Activated T-helper 17 cell treated with anti-CD3 and anti-CD28 coated beads, Interleukin-2, amount 50 U/mL, for 72 hours (primary cell): ENCODE measurements at places on chromosomes 16 and 17.

DNA sequence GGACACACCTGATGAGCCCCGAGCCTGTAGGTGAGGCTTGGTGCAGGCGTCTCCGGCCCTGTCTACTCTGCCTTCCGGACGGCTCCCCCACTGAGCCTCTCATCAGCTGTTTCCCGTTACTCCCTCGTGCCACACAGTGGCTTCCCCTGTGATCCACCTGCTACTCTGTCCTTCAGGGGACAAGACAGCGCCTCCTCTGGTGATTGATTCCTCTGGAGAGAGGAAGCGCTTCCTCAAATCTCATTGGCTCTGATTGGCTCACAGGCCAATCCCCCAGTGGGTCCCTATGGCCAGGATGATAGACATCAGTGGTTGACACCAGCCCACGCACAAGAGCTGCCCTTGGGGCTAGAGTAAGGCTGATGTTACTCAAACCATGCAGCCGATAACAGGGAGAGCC is 24.0 kb downstream of the RNF213 start:
- peak overlapping the region; percentile 79 for H3K27ac ChIP-seq
- H3K36me3 ChIP-seq, result peaks cover 15% of the 10 kb centered on the region
- H3K4me1 ChIP-seq, result peaks cover 9% of the 10 kb centered on the region

GRCh38 chr16:88384222-88385111 is 1.7 kb downstream of the ZNF469 start:
- H3K27ac ChIP-seq, result no peak overlapping the region
- H3K27me3 ChIP-seq, result peaks cover 30% of the 10 kb centered on the region
- H3K36me3 ChIP-seq, result no peaks in the 10 kb centered on the region
- no peaks in the 10 kb centered on the region for H3K4me1 ChIP-seq

GRCh38 chr16:24139282-24139681 is 116.9 kb upstream of the CACNG3 start:
- peak overlapping the region; percentile 31 for H3K4me3 ChIP-seq
- H3K36me3 ChIP-seq, result peaks cover 63% of the 10 kb centered on the region
- peak overlapping the region; percentile 70 for H3K27ac ChIP-seq
- H3K4me1 ChIP-seq, result peaks cover 34% of the 10 kb centered on the region
- peak; percentile 100 for ATAC-seq

- peaks cover 7% of the 10 kb centered on the region for H3K4me1 ChIP-seq
- no peaks in the 10 kb centered on the region for H3K27me3 ChIP-seq
- peaks cover 45% of the 10 kb centered on the region for H3K36me3 ChIP-seq
- no peak for ATAC-seq
These were observed 4.3 kb downstream of the TBCD start for GRCh38 chr17:82756166-82756565.

DNA sequence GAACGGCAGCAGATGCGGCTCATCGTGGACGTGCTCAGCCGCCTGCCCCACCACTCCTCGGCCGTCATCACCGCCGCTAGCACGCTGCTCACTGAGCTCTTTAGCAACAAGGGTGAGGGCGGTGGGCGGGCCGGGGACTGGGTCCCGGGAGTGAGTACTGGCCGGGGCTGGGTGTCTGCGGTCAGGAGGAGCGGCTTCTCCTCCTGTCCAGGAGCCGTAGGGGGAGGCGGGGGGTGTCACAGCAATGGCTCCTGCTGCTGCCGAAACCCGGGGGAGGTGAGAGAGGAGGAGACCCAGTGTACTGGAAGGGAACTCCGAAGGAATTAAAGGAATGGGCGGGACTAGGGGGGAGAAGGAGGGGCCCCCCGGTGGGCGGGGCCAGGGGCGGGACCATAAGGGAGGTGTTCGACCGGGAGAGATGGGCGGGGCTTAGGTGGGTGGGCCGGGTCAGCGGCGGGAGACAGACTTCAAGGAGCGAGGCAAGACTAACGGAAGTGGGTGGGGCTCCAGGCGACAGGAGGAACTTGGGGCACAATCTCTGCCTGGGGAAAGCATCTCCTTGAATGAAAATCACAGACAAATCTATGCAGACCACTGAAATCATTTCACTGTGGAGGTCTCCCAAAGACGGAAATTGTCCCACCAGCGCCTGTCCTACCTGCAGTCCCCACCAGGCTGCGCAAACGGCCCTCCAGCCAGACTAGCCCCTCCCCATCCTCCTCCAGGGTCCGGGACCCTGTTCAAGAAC is 2.4 kb downstream of the NAGS start:
- peak; percentile 85 for ATAC-seq
- H3K27ac ChIP-seq, result peak overlapping the region; percentile 93
- H3K27me3 ChIP-seq, result peaks cover 3% of the 10 kb centered on the region
- H3K4me1 ChIP-seq, result peaks cover 9% of the 10 kb centered on the region
- H3K4me3 ChIP-seq, result peak overlapping the region; percentile 97

- no peak overlapping the region for H3K27ac ChIP-seq
- no peak for ATAC-seq
- no peaks in the 10 kb centered on the region for H3K27me3 ChIP-seq
These were observed 155.1 kb downstream of the CHD9 start for GRCh38 chr16:53209877-53210276.

DNA sequence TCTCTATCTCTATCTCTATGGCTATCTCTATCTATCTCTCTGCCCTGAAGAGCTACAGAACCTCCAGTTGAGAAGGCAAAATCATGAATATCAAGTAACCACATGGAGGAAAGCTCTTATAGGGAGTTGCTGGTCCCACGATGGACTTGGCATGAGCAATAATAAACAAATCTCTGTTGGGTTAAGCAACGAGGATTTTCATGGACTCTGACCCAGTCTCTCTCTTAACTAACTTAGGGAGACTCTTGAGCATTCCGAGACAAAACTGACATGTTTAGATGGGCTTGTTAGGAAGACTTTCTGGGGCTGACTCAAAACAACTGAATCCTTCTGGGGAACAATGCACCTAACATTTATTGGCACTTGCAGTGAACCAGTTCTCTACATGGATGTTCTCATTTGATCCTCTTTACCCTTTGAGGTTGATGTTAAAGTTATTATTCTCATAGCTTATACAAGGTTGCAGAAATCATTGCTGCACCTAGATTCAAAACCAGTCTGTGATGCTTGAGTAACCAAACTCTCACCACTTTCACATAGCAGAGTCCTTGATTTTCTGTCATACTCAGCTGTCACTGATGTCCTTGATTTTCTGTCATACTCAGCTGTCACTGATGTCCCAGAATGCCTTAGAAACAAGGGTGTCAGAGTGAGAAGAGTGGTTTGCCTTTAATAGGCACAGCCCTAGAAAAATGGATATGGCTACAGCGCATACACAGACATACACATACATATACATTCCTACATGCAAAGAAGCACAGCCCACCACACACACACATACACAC is 354.6 kb upstream of the MAF start:
- peaks cover 19% of the 10 kb centered on the region for H3K27me3 ChIP-seq
- no peak for ATAC-seq
- no peaks in the 10 kb centered on the region for H3K36me3 ChIP-seq
- no peak overlapping the region for H3K27ac ChIP-seq
- no peak overlapping the region for H3K4me3 ChIP-seq
- no peaks in the 10 kb centered on the region for H3K4me1 ChIP-seq
